ENCODE measurements at places on chromosomes 7 and 10.

- DNase-seq, result no peak
These were observed 210.8 kb downstream of the ADAM12 start for GRCh38 chr10:126177417-126178030.

DNA sequence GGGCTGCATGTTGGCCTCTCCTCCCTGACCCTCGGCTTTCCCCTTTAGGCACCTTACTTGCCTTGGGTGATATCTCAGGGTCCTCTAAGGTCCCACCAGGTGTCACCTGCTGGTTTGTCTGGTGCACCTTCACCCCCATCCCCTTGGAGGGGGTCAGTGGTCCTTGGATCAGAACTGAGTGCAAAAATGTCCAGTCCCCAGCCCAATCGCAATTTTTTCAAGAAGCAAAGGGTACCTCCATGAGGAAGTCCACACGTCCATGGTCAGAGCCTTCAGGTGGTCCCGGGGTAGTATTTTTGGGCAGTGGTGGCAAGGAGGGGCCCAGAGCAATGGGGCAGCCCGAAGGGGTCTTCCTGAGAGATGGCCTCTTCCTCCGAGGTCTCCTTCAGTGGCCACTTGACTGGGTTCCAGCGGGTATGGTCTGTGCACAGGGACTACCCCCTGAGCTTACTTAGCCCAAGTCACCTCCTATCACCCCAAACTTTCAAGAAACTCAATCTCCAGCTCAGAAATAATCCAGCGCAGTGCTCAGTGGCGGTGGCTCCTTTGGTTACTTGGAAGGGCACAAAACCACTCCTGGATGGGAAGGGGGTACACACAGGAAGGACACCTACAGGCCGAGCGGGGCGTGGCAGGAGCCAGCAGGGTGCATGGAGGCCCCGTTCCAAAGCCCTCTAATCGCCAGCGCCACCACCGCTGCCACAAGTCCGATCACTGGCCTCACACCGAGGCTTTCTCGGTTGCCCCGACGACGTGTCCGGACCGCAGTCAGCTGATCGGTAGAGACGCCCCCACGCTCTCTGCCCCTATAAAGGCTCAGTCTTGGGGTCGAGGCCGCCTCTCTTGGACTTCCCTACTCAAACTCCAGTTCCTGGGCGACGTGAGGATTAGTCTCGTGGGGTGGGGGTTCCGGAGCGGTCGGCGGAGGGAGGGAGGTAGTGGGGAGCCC, 4.5 kb downstream of the SAP25 start:
- DNase-seq, result peak; percentile 57

- no peak for DNase-seq
These were observed 653.3 kb upstream of the PFKP start for GRCh38 chr10:2414039-2414438.

DNA sequence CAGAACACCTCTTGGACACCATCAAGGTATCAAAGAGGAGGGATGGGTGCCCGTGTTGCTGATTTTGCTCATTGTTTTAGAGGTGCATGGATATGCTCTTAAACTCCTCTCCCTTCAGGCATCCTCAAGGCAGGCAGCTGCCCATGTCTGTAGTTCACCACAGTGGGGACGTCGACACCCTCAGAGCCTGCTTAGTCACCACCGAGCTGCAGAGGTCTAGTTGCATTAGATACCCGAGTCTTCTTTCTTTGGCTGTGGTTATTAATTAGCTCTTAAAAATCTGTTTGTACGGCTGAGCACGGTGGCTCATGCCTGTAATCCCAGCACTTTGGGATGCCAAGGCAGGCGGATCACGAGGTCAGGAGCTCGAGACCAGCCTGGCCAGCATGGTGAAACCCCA, 24.7 kb upstream of the TSPAN13 start:
- DNase-seq, result no peak

DNA sequence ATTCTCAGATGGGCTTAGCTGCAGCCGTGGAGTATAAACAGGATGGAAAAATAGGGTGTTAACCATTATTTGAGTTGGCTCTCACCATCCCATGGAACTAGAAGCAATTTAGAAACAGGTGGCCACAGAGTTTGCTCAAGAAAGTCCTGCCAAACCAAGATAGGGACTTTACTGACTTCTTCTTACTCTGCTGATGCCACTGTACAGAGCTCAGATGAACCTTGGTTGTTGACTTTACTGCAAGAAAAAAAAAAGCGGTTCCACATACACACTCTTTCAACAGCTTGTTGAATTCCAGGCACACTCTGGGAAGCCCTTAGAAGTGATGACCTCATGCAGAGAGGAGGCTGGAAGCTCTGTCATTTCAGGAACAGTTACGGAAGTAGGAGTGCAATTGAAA, 753.4 kb downstream of the NRG3 start:
- no peak for DNase-seq

DNA sequence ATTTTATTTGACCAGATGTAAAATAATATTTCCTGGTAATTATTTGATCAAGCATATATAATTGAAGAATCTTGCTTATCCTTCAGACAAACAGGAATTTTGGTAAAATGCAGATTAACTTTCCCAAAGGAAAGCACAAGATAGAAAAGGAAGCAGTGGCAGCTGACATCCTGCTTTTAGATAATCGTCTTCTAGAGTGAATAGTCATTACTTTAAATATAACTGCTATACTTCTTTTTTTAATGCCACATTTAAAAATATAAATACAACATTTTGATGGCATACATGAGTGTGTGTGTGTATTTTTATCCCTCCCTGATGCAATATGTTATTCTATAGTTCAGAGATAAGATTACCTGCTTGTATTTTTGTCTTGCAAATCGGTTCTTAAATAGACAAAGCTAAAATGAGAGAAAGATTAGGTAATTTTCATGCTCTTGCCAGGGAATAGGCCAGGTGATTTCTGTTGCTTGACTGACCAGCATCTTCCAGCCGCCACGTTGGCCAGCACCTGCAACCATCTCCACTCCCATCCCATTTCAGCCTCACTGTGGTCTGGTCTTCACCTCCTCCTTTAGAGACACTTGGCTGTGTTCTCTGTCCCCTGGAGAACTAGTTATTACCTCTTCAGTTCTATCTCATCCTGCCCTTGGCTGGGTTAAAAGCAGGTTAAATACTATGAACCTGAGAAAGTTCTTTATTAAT, 58.1 kb downstream of the MDFIC start:
- no peak for DNase-seq

All from activated naive CD4-positive, alpha-beta T cell treated with anti-CD3 and anti-CD28 coated beads, Interleukin-2, amount 10 ng/mL, durations not matched to agents 7 days and 5 days (primary cell).